NCI-H226 (cell line): ENCODE measurements at places on chromosomes 2 and 18.
A peak's percentile ranks its signal among the peaks of the same experiment; 100 is the strongest.

DNA sequence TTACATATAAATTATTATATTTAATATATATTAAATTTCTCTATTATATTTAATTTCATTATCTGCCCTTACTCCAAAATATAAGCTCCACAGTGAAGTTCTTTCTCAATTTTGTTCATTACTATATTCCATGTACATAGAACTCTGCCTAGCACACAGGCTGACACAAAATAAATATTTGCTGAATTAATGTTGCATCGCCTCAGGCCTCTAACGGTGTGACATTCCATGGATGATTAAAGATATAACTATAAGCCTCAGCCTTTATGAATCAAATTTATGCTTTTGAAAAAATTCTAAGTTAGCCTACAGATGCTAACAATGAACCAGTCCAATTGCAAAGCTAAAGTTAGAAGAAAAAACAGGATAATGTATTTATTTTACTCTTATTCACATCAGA is 1337.2 kb upstream of the NRXN1 start:
- no peak for DNase-seq

DNA sequence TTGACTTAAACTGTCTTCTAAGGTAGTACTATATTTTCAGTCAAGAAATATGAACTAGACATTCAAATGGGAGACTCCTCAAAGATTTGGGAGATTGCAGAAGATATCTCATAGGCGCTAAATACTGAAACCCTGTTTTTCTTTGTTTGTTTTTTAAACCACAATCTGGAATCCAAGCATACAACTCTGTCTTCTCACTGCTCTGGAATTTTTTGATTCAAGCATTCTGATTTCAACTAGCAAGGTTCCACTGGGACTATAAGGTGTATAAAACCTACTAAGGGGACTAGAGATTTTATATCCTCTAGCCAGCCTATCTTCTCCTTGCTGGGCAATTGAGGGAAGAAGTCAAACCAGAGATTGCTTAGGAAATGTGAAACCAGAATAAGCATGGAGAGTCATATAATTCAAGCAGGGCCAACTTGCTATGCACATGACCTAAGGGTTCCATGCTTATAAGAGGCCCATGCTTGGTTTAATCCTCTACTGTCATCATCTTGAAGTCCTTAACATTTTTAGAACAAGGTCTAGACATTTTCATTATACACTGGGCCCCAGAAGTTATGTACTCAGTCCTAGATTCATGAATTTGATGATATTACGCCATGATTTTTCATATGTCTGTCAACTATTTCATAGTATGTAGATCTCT is 405.5 kb downstream of the PARD3B start:
- peak; percentile 34 for DNase-seq

DNA sequence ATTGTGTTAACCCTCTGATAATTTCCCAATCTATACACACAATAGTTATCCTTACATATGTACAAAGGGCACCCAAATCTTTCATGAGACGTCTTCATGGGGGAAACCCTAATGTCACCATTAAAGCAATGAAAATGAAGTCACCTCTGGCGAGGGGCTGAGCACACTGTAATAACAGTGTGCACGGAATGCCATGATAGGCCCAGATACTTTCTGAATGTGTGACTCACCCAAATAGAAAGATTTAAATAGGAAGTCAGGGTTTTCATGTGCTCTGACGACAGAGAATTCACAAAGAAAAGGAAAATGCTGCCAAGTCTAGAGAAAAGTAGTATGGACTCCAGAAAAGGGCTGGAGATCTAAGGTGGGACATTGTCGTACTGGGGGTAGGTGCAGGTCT is 128.3 kb downstream of the SATB2 start:
- DNase-seq = no peak

DNA sequence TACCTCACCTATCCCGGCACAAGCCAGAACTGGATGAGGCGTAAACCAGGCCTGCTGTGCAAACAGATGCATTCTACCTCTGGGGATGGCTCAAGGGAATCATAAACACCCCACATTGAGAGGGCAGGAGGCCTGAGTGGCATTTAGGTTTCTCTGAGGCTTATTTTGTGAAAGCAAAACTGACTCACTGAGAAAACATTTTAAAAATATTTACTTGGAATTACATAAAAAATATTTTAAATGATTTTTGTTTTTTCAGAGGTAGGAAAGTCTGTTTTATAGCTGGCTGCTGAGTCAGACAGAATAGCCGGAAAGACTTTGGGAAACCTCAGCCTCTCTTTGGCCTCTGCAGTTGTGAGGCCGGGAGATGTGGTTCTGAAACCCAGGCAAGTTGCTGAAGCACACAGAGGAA is 244.1 kb downstream of the NCKAP5 start:
- DNase-seq = no peak

DNA sequence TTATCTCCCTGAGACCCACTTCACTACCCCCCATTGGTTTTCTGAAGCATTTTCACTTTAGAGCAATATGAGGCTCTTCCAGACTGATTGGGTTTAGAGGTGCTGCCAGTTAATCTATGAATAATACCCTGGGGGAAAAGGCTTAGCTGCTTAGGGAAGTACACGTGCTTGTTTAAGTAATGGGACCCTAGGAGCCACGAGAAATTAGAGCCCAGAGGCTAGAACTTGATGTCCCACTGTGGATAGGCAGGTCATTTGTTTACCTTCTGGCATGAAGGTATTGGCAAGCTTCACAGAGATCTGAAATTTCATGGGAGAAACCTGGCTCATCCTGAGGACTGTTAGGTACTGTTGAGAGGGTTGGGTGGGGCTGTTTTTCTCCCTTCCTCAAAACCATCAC is 59.7 kb downstream of the CLIP4 start:
- no peak for DNase-seq

DNA sequence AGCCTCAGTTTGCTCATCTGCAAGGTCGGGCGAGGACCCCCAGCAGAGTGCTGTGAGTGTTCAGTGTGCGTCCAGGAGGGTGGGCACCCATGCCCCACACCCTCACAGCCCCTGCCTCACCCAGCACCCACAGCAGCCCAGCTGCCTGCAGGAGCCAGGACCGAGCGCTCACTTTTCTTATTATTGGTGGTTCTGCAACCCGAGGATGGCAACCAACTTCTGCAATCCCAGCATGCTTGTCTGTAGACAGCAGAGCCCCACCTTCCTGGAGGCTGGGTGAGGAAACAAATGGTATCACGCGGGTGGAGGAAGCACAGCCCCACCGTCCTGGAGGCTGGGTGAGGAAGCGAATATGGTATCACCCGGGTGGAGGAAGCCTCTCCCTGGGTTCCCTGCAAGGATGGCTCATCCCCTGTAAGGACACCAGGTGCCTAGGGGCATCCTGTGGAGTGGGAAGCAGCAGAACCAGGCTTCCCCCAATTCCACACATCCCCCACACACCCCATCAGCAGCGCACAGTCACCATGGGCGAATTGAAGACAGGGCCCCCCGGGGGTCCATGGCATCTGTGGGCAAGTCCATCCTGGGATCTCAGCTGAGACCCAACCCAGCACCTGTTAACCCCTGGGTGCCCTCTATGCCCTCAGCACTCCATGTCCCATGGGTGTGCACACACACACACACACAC is 220.5 kb upstream of the RAB6C start:
- no peak for DNase-seq

DNA sequence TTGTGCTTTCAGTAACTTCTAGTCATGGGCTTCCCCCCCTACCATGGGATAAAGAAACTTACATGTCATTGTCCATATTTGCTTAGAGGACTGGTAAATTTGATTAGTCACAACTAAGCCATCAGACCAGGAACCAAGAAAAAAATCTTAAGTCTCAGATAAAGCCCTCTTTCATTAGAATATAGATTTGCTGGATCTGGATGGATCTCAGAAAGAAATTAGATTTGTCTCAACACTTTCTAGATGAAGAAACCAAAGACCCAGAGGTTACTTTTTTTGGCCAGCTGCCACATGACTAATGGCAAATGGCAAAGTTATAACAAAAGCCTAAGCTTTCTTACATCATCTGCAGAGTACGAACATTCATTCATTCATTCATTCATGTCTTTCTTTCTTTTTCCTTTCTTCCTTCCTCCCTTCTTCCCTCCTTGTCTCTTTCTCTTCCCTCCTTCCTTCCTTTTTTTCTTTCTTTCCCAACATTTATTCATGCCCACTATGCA is 60.2 kb downstream of the CDCA7 start:
- peak; percentile 29 for DNase-seq

- DNase-seq = no peak
Observed at GRCh38 chr2:237383991-237384671, 29.8 kb downstream of the COL6A3 start.

- no peak for DNase-seq
Observed at GRCh38 chr18:24628326-24628725, 167.9 kb downstream of the HRH4 start.
